ENCODE measurements at places on chromosomes 1 and 21.
A peak's percentile ranks its signal among the peaks of the same experiment; 100 is the strongest.

DNA sequence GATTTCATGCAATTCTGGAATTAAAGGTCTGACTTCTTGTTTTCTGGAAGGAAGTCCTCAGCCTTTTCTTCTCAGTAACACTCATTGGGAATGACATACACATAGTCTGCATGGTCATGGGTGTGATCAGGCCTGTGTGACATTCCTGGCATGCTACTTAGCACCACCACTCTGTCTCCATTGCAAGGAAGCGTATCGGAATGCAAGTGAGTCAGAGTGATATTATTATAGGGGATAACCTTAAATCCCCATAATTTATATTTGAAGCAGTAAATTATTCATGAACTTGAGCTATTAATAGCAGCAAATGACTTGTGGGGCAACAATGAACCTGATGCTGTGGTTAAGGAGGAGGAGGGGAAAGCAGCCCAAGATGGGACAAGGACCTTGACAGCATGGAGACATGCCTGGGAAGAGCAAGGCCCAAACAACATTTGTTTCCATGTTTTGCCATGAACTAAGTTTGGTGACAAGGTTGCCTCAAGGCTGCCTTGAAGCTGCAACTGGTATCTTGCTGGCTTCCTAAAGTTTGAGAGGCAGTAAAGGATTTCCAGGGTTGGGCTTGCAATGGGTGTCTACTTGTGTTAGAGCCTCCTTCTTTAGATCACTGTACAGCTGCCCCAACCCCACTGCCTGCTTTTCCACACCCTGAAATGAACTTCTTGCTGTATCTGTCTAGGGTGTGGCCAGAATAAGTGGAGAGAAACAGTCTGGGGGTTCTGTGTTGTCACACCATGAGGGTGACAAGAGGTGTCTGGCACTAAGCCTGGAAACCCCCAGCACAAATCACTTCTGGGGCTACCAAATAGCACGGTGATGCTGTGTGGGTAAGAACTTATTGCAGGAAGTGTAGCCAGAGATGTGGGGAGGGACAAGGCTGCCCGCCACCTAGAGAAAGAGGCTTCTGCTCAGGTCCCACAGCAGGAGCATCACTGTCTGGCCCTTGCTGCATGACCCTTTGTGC is 4.6 kb downstream of the MAB21L3 start:
- no peak for DNase-seq

DNA sequence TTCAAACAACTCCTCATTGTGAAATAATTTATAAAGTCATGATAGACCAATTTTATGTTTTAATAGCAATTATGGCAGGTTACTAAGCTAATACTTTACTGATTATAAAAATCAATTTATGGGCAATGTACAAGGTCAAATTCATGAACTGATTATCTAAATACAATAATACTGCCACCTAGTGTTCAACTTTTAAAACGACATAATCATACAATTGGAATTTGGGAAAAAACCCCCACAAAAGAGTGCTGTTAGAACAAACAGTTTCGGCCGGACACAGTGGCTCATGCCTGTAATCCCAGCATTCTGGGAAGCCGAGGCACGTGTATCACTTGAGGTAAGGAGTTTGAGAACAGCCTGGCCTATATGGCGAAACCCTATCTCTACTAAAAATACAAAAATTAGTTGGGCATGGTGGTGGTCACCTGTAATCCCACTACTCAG is 14.0 kb downstream of the GTF2B start:
- no peak for DNase-seq

GRCh38 chr1:205629751-205630150 is 2.1 kb downstream of the ELK4 start:
- DNase-seq, result no peak

DNA sequence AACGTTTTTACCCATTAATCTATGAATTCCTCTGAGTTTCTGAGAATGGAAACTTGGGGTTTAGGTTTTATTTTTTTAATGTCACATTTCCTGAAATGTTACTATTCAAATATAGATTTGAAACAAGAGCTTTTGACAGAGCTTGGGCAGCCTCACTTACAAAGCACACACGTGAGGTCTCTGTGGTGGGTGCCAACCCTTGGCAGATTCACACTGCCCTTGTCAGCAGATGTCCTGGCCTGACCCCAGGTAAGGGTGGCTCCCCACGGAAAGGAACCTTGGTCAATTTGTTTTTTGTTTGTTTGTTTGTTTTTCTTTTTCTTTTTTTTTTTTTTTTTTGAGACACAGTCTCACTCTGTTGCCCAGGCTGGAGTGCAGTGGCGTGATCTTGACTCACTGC is 53.5 kb downstream of the FAAP20 start:
- no peak for DNase-seq

GRCh38 chr1:2499986-2500596 is 24.0 kb downstream of the PLCH2 start:
- DNase-seq, result no peak

DNA sequence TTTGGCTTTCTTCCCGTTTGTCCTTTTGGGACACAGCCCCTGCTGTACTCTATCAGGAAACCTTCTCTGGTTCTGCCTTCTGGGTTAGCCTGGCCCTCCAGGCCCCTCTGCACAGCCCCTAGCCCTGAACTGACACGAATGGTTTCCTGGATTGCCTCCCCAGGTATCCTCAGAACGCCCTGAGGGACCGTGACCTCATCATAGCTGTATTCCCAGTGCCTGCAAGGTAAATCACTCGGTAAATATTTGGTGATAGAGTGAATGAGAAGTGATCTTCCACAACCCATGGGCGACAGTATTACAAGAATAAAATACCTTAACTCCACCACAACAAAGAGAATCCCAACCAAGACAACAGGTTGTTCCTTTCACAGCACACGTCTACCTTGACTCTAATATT is 637.2 kb downstream of the SMYD3 start:
- no peak for DNase-seq

GRCh38 chr1:57736940-57737339 is 313.1 kb upstream of the DAB1 start:
- DNase-seq, result no peak

DNA sequence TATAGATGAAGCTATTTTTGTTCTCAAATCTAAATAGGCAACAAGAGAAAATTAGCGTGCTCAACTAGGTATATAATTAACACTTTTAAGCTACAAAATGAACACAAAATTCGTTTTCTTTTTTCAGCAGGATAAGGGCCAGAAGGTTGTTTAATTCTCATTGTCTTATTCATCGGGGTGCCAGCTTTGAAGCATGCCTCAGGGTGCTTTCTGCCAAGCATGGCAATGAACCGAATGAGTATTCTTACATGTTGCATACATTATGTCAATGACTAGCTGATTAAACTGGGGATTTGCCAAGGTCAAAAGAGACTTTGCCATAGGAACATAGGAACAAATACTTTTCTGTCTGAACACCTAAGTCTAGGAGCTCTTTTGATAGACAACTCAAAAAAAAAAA is 102.0 kb upstream of the MAP1LC3C start:
- DNase-seq, result no peak

DNA sequence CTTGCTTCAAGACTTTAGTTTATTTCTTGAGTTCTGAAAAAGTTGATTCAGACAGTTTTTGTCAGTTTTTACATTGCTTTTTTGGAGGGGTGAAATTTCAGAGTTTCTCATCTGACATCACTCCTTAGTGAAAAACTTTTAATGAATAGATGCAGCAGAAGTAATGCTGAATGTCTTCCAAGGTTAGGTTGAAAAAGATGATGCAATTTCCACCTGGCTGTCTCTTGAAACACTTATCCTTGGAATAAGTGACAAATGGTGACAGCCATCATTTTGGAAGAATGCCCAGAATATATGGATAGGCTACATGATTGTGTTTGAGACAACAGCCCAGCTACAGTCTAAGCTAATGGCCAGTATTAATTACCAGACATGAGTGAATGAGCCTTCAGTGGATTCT is 140.8 kb downstream of the ZNF644 start:
- DNase-seq, result no peak

DNA sequence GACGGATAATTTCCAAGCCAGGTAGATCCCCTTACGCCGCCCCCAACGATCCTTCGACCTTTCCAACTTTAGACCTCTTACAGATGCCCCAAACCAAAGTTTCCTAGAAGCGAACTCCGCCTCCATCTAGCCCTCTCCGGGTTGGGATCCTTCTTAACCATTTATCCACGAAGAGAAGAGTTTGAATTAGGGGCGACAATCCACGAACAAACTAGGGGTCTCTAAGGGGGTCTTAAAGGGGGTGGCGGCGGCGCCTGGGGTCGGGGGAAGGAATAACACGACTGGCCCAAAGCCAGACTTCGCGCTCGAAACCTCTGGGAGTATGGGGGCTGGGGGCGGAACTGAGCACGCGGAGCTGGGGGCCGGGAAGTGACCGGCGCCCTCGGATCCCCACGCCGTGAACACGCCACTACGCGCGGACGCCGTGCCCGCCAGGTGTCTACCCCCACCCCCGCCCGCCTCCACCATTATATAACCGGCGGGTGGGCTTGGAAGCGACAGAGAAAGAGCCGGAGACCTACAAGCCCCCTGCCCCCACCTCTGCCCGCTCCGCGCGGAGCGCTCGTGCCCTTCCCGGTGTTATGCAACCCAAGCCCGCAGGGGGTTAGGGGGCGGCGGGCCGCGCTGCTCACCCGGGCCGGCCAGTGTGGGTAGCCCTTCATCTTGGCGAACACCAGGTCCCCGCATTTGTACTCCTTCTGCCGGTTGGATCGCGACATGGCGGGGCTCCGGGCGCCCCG is 594 bp downstream of the HDGF start:
- DNase-seq, result no peak

- no peak for DNase-seq
Measured at GRCh38 chr1:117674521-117675400, 68.9 kb downstream of the TENT5C start.

- DNase-seq, result peak; percentile 92
Measured at GRCh38 chr1:227788271-227789083, 27.0 kb upstream of the PRSS38 start.
